T-cell (primary cell): ENCODE measurements at places on chromosomes 4 and X. TPM values are rescaled to one million over a fixed set of nuclear protein-coding genes. Genes with fewer than 3 reads are reported as not detected.
A peak's percentile ranks its signal among the peaks of the same experiment; 100 is the strongest.

GRCh38 chr4:137980641-137981040 lies 261.5 kb downstream of the SLC7A11 start:
- DNase-seq = no peak
- no peaks in the 10 kb centered on the region for H3K4me1 ChIP-seq
- no peak overlapping the region for H3K27ac ChIP-seq
- H3K36me3 ChIP-seq = no peaks in the 10 kb centered on the region

Gene SSX1
- not detected for total RNA-seq

Gene BEX5
- total RNA-seq = 3.9 TPM

Gene NDNF
- total RNA-seq = 0.41 TPM

DNA sequence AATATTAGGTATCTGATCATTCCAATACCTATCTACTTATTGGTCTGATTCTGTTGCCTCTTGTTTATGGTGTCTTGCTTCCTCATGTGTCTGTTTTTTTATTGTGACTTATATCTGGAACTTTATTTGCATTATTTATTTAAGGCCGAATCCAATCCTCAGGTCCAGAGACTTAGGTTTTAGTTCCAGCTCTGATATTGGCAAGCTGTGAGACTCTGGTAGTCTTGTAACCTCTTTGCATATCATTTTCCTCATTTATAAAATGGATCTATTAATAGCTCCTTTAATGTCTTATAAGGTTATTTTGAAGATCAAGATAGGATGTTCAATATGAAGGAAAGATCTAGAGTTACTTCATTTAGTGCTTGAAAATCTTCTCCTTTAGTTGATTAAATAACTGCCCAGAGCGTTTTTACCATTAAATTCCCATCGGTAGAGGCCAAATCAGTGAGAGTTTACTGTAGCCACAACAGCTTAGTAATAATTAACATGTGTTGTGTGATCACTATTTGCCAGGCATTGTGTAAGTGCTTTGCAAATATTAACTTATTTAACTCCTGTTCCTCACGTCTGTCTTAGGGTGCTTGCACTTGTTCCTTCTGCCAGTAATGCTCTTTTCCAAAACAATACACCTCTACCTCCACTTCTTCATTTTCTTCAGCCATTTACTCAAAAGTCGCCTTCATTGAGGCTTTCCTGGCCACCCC lies 82.2 kb downstream of the CC2D2A start:
- H3K4me3 ChIP-seq = no peak overlapping the region
- no peaks in the 10 kb centered on the region for H3K27me3 ChIP-seq
- H3K27ac ChIP-seq = no peak overlapping the region
- H3K36me3 ChIP-seq = no peaks in the 10 kb centered on the region
- peaks cover 2% of the 10 kb centered on the region for H3K4me1 ChIP-seq

Gene MAGED4
- 7.1 TPM for total RNA-seq

Gene SETD7
- total RNA-seq = 10.3 TPM

GRCh38 chrX:23292988-23293651 lies 41.5 kb upstream of the PTCHD1 start:
- no peaks in the 10 kb centered on the region for H3K27me3 ChIP-seq
- H3K4me1 ChIP-seq = no peaks in the 10 kb centered on the region
- no peaks in the 10 kb centered on the region for H3K36me3 ChIP-seq

DNA sequence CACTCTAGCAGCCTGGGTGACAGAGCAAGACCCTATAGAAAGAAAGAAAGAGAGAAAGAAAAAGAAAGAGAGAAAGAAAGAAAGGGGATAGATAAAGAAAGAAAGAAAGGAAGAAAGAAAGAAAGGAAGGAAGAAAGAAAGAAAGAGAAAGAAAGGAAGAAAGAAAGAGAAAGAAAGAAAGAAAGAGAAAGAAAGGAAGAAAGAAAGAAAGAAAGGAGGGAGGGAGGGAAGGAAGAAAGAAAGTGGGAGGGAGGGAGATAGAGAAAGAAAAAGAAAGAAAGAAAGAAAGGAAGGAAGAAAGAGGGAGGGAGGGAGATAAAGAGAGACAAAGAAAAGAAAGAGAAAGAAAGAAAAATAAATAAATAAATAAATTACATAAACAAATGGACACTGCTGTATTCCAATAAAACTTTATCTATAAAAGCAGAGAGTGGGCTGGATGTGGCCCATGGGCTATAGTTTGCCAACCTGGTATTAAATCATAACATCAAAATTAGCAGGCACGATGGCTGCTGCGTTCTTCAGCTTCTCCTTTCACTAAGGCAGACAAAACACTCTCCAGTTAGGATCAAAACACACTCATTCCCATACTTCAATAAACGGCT lies 165.0 kb downstream of the ZNF674 start:
- no peak overlapping the region for H3K27ac ChIP-seq
- H3K4me3 ChIP-seq = no peak overlapping the region
- no peaks in the 10 kb centered on the region for H3K36me3 ChIP-seq

Gene AVPR2
- not detected for total RNA-seq

GRCh38 chrX:47181301-47181700 lies 12.3 kb upstream of the UBA1 start:
- H3K27me3 ChIP-seq = no peaks in the 10 kb centered on the region
- no peak for DNase-seq
- no peak overlapping the region for H3K4me3 ChIP-seq
- H3K4me1 ChIP-seq = no peaks in the 10 kb centered on the region

Gene TLR2
- 1.9 TPM for total RNA-seq

DNA sequence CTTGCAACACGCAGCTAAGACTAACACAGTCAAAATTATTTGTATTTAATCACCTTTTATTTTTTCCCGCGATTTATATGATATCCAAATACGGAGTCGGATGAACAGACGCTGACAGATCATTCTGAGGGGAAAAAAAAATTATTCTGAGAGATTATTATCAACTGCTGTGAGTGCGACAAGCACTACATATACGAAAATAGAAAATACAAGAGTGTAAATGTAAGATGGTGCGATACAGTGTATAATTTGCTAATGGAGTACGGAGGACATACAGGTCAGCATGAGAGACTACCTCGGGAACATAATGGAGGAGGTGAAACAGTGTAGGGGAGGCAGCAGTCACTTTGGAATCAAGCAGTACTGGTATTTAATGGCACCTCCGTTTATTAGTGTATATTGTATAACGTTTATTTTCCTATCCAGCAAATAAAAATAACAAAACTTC lies 2.8 kb upstream of the LIN54 start:
- H3K4me1 ChIP-seq = peaks cover 26% of the 10 kb centered on the region
- H3K36me3 ChIP-seq = no peaks in the 10 kb centered on the region
- peak overlapping the region; percentile 57 for H3K27ac ChIP-seq

GRCh38 chr4:10026485-10026884 lies 5.2 kb upstream of the SLC2A9 start:
- no peak overlapping the region for H3K27ac ChIP-seq
- DNase-seq = no peak
- no peaks in the 10 kb centered on the region for H3K36me3 ChIP-seq
- no peaks in the 10 kb centered on the region for H3K4me1 ChIP-seq

DNA sequence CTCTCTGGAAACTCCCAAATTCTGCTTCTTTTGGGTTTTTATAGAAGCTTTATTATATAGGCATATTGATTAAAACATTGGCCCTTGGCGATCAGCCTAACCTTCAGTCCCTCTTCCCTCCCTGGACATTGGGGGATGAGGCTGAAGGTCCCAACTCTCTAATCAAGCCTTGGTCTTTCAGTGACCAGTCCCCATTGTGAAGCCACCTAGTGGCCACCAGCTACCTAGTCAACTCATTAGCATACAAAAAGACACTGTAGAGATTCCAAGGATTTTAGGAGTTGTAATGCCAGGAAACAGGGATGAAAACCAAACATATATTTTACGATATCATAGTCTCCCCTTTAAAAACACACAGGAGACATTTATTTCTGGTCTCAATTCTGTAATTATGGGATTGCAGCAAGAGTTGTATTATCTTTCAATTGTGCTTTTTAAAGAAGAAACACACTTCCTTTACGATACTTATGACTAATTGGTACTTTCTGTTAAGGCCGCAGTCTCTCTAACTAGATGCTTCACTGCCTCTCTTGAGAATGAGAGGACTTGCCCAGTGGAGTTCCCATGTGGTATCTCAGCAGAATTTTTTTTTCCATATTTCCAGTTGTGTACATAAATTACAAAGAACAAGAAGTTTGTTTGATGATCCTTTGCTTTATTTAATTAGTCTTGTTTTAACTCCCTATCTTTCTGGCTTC lies 58.2 kb downstream of the WDR17 start:
- H3K36me3 ChIP-seq = no peaks in the 10 kb centered on the region
- no peak overlapping the region for H3K4me3 ChIP-seq
- H3K27ac ChIP-seq = no peak overlapping the region
- DNase-seq = no peak
- H3K4me1 ChIP-seq = no peaks in the 10 kb centered on the region
- no peaks in the 10 kb centered on the region for H3K27me3 ChIP-seq

Gene VCX2
- total RNA-seq = not detected

GRCh38 chrX:67604979-67605703 lies 61.3 kb downstream of the AR start:
- no peaks in the 10 kb centered on the region for H3K36me3 ChIP-seq
- no peak overlapping the region for H3K27ac ChIP-seq
- H3K27me3 ChIP-seq = no peaks in the 10 kb centered on the region
- DNase-seq = no peak
- no peak overlapping the region for H3K4me3 ChIP-seq

DNA sequence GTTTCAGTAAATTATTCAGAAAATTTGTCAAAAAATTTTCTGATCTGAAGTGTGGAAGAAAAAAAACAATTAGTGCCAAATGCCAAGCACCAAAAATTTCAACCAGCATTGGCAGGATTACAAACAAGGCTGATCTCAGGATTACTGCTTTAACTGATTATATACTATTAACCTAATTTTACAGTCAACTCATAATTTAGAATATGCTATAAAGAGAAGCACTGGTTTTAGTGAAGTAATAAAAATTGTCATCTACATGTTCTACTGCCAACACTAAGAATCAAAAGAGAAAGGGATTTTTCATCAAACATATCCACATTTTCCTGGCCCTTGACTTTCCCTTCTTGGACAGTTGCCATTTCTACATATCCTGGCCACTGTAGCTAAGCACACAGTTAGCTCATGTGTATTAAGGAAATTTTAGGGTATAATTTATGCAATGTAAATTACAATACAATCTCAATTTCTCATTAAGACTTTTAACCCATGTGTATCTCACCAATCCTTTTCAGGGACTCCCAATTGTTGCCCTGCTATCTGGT lies 33.8 kb downstream of the THOC2 start:
- H3K36me3 ChIP-seq = peaks cover 2% of the 10 kb centered on the region
- no peaks in the 10 kb centered on the region for H3K27me3 ChIP-seq
- no peaks in the 10 kb centered on the region for H3K4me1 ChIP-seq
- no peak overlapping the region for H3K4me3 ChIP-seq
- DNase-seq = no peak
- H3K27ac ChIP-seq = no peak overlapping the region

Gene TMEM150C
- not detected for total RNA-seq

DNA sequence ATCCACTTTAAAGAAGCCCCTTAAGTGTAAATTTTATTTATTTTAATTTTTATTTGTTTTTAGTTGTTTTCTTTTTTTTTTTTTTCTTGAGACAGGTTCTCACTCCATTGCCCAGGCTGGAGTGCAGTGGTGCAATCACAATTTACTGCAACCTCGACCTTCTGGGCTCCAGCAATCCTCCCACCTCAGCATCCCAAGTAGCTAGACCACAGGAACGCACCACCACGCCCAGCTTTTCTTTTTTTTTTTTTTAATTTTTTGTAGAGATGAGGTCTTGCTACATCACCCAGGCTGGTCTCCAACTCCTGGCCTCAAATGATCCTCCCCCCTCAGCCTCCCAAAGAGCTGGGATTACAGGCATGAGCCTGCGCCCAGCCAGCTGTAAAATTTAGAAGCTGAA lies 6.0 kb downstream of the SAT1 start:
- no peak for DNase-seq
- H3K27me3 ChIP-seq = no peaks in the 10 kb centered on the region
- no peak overlapping the region for H3K27ac ChIP-seq
- peaks cover 5% of the 10 kb centered on the region for H3K4me1 ChIP-seq
- H3K36me3 ChIP-seq = peaks cover 17% of the 10 kb centered on the region

DNA sequence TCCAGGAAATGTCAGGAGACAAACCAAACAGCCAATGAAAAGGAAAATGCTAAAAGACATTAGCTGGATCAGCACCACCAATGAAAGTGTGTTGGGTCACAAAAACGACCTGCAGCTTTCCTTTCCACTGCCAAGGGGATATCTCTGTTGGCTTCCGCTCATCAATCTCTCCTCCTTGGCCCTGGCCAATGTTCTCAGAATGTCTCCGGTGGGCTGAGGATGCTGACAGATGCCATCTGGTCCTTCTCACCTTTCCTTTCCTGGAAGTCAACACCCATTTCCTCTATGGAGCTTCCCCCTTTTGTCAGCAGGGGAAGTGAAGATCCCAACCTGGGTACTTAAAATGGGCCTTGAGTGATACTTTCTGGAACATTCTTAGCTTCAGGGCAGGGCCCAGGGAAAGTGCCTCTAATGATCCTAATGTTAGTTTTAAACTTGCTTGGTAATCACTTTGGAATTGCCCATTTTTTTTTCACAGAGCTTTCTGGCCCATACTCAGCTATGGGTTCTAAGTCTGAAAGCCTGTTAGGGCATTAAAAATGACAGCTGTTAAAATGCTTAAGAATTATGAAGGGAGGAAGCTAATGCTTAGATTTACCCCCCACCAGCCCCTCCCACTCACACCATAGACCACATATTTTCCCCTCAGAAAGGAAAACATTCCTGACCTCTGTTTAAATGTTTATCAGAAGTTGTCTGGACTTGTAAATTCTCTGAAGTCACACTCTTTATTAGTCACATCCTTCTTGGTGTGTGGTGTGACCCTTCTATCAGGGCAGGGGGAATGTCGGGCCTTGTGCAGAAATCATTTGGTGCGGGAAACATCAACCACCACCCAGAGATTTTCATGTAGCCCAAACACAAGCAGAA lies 29.2 kb downstream of the IGFBP7 start:
- H3K4me3 ChIP-seq = no peak overlapping the region
- no peaks in the 10 kb centered on the region for H3K36me3 ChIP-seq
- H3K27ac ChIP-seq = no peak overlapping the region
- no peaks in the 10 kb centered on the region for H3K4me1 ChIP-seq
- DNase-seq = no peak

Gene TFDP3
- total RNA-seq = not detected

Gene PPP1R2C
- not detected for total RNA-seq

- H3K4me3 ChIP-seq = no peak overlapping the region
- peaks cover 5% of the 10 kb centered on the region for H3K4me1 ChIP-seq
- no peaks in the 10 kb centered on the region for H3K27me3 ChIP-seq
- DNase-seq = no peak
Observed at GRCh38 chr4:7917669-7918068, 22.0 kb downstream of the AFAP1 start.

GRCh38 chr4:184011826-184012380 lies 106.8 kb downstream of the STOX2 start:
- H3K4me3 ChIP-seq = no peak overlapping the region
- no peak overlapping the region for H3K27ac ChIP-seq
- no peaks in the 10 kb centered on the region for H3K36me3 ChIP-seq
- no peaks in the 10 kb centered on the region for H3K27me3 ChIP-seq
- peaks cover 17% of the 10 kb centered on the region for H3K4me1 ChIP-seq

- DNase-seq = no peak
- H3K27ac ChIP-seq = no peak overlapping the region
- H3K4me3 ChIP-seq = no peak overlapping the region
- no peaks in the 10 kb centered on the region for H3K36me3 ChIP-seq
- no peaks in the 10 kb centered on the region for H3K4me1 ChIP-seq
Observed at GRCh38 chr4:28548594-28548993, 1688.0 kb downstream of the STIM2 start.

Gene INTS12
- total RNA-seq = 23.8 TPM

- no peaks in the 10 kb centered on the region for H3K4me1 ChIP-seq
- no peaks in the 10 kb centered on the region for H3K27me3 ChIP-seq
- no peak overlapping the region for H3K27ac ChIP-seq
- H3K36me3 ChIP-seq = no peaks in the 10 kb centered on the region
- no peak overlapping the region for H3K4me3 ChIP-seq
Observed at GRCh38 chr4:10305816-10306215, 151.4 kb downstream of the ZNF518B start.

GRCh38 chrX:50779694-50780093 lies 34.3 kb downstream of the SHROOM4 start:
- H3K27me3 ChIP-seq = no peaks in the 10 kb centered on the region
- no peaks in the 10 kb centered on the region for H3K36me3 ChIP-seq
- no peaks in the 10 kb centered on the region for H3K4me1 ChIP-seq
- no peak overlapping the region for H3K4me3 ChIP-seq
- H3K27ac ChIP-seq = no peak overlapping the region
